ENCODE measurements at places on chromosomes 5 and 9.

- DNase-seq = peak; percentile 41
Measured at GRCh38 chr5:134851307-134851923, 5.6 kb downstream of the C5orf24 start.

- no peak for DNase-seq
Measured at GRCh38 chr9:104958751-104959150, 30.8 kb upstream of the ABCA1 start.

- no peak for DNase-seq
Measured at GRCh38 chr5:73440262-73440661, 8.3 kb downstream of the FOXD1 start.

- peak; percentile 79 for DNase-seq
Measured at GRCh38 chr5:146048994-146049703, 56.2 kb downstream of the PLAC8L1 start.

DNA sequence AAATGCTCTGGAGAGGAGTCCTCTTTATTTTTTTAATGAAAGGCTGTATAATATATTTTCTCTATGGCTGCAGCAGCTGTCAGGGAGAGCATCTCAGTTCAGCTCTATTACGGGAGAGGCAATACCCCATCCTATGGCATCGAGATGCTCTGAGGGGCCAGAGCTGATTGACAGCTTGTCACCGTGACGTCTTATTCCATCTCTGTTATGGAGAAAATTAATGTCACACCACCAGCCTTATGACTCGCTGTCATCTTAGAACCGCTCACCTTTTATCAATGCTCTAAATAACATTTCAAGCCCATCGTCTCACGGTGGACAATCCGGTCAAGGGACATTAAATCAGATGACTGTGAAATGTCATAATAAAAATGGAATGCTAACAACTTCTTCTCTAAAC is 273.5 kb downstream of the SLF1 start:
- no peak for DNase-seq

GRCh38 chr9:114166614-114167572 is 11.6 kb downstream of the COL27A1 start:
- DNase-seq = no peak

GRCh38 chr9:99825172-99826046 is 3.7 kb downstream of the NR4A3 start:
- no peak for DNase-seq

DNA sequence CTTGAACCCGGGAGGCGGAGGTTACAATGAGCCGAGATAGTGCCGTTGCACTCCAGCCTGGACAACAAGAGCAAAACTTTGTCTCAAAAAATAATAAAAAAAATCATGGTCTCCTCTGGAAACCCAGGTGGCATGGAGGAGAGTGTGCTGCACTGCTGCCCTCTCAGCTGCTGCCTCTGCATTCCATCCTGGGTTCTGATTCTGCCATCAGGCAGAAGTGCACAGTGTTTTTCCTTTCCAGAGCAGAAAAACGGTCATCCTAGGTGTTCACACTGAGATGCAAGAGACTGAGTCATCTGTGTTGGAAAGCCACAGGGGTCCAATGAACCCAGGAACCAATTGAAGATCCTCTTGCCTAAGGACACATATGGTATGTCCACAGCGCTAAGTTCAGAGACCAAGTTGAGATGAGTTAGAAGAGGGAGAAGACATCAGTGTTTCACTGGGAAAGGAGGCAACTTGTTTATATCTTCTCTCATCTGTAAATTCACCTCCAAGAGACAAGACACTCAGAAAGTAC is 88.8 kb upstream of the DMRT1 start:
- DNase-seq = no peak

- no peak for DNase-seq
Measured at GRCh38 chr5:138051441-138052296, 18.8 kb upstream of the FAM13B start.

- DNase-seq = no peak
Measured at GRCh38 chr5:177445052-177445916, 1.3 kb upstream of the PRR7 start.

DNA sequence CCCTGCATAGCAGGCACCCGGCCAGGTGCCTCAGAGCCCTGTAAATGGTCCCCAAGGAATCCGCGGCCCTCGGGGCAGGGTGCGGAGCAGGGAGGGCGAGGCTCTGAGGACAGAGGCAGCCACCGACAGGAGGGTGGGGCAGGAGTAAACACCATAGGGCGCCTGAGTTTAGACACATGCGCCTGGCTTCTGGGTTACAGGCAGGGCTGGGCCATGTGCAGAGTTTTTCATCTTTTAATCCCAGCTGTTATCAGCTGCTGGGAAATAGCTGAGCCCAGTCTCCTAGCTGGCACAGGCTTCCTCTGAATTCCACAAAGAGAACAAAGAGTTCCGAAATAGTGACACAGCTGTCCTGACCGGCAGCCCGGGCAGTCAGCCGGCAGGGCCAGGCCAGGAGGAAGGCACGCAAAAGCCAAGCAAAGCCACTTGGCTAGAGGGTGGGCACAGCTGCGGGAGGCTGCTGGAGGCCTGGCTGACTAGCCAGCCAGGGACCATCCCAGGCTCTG is 98.9 kb upstream of the PHYKPL start:
- no peak for DNase-seq

GRCh38 chr5:122439645-122440044 is 127.6 kb downstream of the SNCAIP start:
- no peak for DNase-seq

DNA sequence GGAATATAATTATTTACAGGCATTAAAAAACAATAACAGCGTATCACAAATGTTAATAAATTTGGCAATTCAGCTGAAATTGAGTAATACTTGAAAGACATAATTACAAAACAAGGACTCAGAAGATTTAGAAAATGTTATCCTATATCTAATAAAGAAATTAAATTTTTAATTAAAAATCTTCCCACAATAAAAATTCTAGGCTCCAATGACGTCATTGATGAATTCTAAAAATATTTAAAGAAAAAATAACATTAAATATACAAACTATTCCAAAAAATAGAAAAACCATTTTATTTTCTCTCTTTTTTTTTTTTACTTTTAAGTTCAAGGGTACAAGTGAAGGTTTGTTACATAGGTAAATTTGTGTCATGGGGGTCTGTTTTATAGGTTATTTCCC is 161.5 kb downstream of the ADAMTS6 start:
- no peak for DNase-seq

DNA sequence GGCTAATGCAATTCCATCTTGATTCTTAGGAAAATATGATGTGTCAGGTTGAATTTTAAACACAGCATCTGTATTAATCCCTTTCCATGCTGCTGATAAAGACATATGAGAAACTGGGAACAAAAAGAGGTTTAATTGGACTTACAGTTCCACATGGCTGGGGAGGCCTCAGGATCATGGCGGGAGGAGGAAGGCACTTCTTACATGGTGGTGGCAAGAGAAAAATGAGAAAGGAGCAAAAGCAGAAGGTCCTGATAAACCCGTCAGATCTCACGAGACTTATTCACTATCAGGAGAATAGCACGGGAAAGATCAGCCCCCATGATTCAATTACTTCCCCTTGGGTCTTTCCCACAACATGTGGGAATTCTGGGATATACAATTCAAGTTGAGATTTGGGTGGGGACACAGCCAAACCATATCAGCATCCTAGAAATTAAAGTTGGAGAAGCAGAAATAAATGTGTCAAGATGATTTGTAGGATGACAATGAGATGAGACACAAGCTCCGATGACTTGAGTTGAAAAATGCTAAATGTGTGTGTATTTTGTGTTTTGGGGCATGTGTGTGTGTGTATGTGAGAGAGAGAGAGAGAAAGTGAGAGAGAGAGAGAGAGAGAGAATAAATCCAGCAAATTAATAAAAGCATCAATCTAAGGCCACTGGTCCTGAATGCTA is 48.5 kb upstream of the ANKRD55 start:
- DNase-seq = no peak

- no peak for DNase-seq
Measured at GRCh38 chr9:129864991-129865647, 29.9 kb downstream of the USP20 start.

DNA sequence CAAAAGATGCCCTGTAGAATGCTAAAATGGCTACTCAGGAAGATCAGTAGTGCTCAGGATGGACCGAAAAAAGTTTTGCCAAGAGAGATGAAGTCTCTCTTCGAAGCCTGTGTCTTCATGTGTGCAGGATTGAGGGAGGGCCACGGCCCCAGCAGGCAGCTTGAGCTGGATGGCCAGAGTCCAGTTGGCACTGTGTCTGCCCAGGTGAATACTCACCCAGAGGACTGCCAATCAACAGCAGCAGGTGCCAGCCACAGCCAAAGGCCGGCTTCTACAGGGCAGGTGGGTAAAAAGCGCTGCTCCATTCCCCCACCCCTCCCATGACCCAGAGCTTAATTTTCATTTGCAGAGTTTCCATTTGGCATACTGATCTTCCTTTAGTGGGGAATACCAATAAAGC is 287.9 kb upstream of the ZNF608 start:
- no peak for DNase-seq

GRCh38 chr5:125202871-125203438 is 456.5 kb upstream of the ZNF608 start:
- DNase-seq = no peak

GRCh38 chr9:131700765-131701435 is 39.0 kb downstream of the RAPGEF1 start:
- DNase-seq = no peak

- DNase-seq = no peak
Measured at GRCh38 chr9:99176527-99177013, 45.2 kb downstream of the ALG2 start.

DNA sequence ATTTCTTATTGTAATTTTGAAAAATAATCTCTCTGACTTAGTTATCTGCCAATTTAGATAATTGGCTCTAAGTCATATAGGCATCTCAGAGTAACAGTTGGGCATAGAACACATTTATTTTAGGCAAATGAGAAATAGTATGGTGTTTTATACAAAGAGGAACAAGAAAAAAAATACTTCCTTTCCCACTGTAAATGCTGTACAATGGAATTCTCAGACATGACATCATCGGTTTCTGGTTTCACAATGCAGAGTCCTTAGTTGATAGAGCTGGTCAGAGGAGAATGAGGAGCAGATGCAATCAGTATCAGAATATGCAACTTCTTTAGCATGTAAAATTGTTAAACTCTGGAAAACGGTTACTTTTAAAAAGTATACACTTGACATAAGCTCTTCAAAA is 49.4 kb downstream of the PLK2 start:
- DNase-seq = peak; percentile 96

DNA sequence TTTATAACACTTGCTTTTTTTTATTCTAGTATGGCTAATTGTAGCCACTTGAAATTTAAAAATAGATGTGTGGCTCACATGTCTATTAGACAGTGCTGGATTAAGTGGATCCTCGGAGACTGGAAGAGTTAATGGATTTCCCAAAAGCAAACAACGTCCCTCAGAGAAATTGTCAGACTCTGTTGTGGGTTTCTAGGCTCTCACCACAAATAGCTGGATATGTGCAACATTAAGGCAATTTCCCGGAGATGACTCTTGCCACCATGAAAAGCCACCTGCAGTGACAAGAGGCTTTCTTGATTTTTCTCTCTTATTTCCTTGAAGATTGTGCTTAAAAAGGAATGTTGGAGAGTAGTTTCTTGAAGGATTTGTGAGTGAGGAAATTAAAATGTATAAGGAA is 43.2 kb downstream of the TMEM167A start:
- no peak for DNase-seq

GRCh38 chr9:116152390-116152789 is 1.2 kb upstream of the PAPPA start:
- peak; percentile 31 for DNase-seq

- DNase-seq = no peak
Measured at GRCh38 chr9:100880284-100880683, 148.2 kb upstream of the PLPPR1 start.

DNA sequence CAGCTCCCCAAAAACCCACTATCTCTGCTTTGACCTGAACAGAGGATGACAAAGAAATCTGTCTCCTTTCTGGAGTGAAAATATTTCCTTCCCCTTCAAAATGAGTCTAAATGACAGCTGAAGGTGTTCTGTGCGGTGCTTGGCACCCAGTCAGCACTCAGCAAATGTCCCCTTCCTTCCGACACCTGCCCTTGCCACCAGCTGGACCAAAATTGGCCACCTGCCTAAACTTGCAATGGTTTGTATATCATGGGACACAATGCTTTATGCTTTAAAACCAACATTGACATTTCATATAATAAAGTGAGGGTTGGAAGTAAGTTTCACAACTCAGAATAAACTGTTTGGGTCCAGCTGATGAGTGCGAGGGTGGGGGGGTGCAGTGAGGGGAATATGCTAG is 7.5 kb upstream of the TTC1 start:
- DNase-seq = no peak

- no peak for DNase-seq
Measured at GRCh38 chr9:111566234-111566633, 33.2 kb downstream of the PTGR1 start.

Data from epithelial cell of esophagus (primary cell).